ENCODE measurements at places on chromosomes 5 and 9.

- DNase-seq: no peak
Measured at GRCh38 chr9:104748359-104749031, 1.0 kb downstream of the NIPSNAP3A start.

DNA sequence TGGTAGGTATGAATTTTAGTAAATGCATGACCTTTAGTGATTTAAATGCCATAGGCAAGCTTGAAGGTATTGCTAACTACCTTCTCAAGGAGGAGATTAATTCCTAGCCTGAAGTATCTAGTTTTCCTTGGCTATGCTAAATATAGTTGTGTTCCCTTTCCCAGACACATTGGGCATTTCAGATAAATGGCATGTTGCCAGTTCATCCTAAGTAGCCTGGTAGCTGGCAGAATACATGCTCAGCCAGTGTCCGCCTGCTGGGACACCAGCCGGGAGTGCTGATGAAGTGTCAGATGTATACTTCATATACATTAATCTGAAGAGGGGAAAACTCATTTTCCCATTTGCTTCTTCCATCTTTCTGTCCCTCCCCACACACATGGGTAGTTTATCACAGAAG lies 196.9 kb downstream of the MAST4 start:
- no peak for DNase-seq

DNA sequence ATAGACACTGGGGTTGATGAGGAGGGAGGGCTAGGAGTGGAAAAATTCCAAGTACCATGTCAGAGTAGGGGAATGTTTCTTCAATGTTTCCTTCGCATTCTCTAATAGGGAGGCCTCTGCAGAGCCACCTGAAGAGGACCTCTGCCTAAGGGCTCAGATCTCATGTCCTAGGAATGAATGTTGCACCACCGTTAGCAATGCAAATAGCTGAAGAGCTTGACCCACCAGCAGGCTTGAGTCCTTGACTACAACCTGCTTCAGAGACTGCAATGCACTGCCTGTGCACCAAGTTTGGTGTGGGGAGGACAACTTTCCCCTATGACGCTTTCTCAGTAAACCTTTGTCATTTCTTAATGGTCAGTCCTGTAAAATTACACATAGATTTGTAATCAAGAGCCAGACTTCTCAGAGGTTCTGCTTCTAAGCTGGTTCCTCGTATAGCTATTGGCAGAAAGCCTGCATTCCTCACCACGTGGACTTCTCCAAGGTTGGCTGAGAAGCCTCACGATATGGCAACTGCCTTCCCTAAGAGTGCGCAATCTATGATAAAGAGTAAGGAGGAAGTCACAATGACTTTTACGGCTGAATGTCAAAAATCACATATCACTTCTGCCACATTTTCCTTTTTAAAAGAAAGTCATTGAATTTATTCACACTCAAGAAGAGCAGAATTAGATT lies 600.7 kb upstream of the PTGER4 start:
- DNase-seq: no peak

DNA sequence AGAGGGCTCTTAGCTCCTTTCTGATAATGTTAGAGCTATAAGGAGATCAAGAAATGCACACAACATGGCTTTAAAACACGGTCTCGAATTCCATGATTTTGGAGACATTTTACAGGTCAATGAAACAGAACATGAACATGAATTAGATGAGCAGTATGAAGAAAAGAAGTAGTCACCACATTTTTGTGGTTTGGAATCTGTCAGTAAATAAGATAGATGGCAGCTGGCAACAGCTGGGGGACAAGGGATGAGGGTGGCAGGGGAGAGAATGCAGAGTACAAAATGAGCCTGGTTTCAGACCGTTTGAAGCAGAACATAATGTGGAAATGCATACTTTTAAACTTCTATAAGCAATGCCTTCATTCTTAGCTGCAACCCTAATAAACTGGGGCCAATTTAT lies 107.1 kb downstream of the OXCT1 start:
- DNase-seq: no peak

DNA sequence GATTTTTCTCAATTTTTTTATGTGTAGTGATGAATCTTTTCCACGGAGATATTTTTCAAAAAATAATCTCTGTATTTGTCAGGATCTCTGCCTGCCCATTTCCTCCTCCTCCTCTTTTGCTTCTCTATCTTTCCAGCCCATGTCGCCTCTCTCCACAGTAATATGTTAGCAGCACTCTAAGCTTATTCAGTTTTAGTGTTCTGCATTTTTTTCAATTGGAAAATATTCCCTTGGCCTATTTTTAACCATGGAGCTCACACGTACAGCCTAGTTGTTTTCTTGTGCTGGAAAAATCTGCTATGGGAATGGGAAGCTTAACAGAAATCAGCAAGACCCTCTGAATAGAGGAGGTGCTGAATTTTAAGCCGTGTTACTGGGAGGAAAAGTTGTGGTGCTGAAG lies 16.3 kb downstream of the TRPC7 start:
- DNase-seq: no peak

DNA sequence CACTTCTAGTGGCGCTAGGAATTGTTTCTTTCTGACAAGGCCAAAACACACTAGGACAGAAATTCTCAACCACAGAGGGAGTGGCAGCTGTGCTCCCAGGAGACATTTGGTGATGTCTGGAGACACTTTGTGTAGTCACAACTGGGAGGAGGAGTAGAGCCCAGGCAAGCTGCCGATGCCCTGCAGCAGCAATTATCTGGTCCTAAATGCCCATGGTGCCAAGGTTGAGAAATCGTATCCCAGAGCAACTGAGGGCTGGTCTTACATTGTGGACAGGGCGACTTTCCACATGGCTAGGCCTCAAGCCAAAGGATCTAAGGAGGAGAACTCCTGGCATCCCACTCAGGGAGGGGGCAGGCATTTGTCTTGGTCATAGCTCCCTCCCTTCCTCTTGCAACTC lies 259.9 kb downstream of the GADD45G start:
- DNase-seq: no peak

DNA sequence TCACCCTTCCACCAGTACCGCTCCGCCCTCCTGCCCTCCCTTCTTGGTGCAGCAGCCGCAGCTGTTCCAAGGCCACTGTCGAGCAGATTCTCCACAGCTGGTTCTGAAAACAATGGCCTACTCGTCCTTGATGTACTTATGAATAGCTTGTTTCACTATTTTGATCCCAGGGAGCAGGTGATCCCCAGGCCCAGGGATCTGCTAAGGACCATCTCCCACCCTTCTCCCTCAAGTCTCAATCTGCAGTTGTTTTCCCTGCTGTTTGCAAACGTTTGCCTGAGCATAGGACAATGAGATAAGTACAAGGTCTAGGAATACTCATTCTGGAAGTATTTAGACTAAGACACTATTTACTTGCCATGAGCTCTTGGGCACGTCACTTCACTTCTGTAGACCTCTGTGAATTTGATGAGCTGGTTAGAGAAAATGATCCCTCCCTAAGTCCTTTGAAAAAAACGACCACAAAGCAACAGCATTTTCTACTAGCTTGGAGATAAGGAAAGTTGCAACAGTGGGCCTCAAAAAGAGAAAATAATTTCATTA lies 1.8 kb downstream of the LURAP1L start:
- DNase-seq: no peak

DNA sequence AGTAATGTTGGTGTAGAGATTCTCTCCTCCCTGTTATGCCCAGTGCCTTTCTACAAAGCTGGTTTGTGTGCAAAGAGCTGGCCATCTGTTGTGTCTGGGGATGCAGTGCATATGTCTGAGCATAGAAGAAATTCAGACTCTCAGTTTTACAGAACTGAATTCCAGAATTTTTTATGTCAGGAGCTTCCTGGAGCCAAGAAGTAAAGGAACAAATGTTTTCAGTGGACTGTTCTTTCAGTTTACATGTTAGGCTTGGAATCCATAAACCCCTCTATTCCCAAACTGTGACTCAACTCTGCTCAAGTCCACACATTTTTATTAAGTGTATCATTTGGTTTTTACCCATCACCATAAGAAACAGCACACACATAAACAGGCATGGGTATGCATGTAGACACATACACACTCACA lies 366.0 kb downstream of the BRINP1 start:
- no peak for DNase-seq

DNA sequence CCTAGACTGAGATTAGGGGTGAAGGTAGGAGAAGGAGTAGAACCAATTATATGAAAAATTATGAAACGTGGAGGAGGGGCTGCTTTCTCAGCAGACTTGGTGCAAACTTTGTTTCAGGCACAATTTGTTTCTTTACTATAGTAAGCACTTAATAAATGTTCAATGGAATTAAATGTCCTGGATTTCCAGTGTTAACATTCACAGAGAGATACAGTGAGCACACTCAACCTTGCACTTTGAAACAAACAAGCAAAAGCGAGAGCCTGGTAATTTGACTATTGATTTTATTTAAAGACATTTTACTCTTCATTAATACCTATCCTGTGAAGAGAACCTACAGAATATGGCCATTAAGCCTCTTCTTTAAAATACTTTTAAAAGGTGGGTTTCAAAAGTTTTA lies 933 bp downstream of the LECT2 start:
- DNase-seq: no peak

DNA sequence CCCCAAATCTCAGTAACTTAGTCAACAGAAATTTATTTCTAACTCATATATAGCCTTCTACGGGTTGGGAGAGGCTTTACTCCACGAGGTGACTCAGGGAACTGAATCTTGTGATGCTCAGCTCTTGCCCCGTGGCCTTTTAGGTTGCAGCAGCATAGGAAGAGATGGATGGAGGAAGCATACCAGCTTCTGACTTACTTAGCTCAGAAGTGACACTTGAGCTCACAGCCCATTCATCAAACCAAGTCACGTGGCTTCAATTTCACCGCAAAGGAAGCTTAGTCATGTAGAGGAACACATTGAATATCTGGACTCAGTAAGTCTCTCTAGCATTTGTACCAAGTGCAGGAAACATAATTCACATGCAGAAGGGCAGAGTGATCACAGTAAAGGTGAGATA lies 124.1 kb upstream of the KCNN2 start:
- DNase-seq: no peak

- no peak for DNase-seq
Measured at GRCh38 chr9:80707120-80707519, 982.2 kb downstream of the TLE1 start.

DNA sequence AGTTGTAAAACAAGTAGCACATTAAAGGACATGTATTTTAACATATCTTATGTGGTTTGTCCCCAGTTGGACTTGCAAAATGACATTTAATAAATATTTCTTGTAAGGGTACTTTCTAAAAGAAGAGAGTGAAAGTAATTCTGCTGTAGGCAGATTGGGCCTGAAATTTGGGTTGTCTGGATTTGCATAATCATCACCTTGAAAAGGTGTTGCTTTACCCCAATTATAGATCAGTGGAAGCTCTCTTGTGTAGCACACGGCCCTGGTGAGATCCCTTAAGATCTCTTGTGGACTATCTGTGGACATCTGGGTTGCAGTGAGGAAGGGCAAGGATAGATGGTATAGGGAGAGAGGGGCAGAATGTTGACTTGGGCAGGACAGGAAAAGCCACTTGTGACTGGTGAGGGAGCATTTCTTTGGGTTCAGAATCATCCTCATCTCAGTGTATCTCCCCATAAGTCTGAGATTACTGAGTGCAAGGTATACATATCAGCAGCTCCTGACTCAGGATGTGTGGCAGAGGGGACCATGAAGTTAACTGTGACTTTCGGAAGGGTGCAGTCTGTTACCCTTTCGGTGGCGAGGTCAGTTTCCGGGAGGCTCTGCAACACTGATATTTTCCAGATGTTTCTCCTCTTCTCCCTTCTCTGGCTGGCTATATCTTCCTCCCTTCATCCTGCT lies 2.0 kb upstream of the TNFAIP8 start:
- DNase-seq: peak; percentile 35

DNA sequence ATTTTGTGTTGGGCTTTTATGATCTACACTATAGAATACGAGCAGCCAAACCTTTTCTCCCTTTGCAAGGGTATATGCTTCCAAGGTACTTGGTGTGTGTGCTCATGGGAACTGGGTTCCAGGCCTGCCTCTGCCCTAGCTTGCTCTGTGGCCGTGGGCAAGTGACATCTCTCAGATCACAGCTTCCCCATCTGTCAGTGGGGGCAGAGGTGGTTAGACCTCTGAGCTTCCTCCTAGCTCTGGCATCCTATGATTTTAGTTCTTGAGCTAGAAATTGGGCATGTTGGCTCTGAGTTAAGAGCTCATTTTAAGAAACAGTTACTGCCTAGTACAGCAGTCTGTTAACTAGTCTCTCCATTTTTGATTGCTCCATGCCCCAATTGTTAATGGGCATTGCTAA lies 12.5 kb upstream of the CCNJL start:
- DNase-seq: no peak

DNA sequence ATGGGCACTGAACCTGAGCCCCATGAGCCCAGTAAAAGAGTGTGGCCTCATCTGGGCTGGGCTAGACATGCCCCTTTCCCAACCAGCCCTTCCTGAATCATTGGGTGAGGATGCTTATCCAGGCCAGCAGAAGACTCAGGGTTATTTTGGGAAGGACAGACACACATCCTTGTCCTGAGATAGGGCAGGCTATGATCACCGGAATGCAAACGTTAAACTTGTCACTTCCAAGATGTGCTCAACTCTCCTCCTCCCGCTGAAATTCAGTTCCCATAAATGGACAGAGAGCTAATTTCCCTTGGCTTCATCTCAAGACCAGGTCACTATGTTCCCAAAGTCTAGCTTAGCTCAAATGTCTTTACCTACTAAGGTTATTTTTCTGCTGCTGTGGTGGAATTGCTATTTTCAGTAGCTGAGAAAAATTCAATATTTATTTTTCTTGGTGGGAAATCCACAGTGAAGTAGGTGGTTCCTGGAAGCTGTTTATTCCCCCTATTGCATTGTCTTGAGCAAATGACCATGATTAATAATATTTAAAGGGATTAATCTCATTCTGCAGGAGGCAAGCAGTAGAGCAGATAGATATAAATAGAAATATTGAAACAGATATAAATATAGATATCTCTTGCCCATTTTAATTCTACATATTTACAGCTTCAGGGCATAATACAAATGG lies 70.0 kb downstream of the NXNL2 start:
- DNase-seq: no peak

GRCh38 chr9:132250324-132251262 lies 88.7 kb downstream of the NTNG2 start:
- DNase-seq: no peak
